Activated CD8-positive, alpha-beta memory T cell treated with anti-CD3 and anti-CD28 coated beads, Interleukin-2, amount 10 ng/mL, durations not matched to agents 7 days and 5 days (primary cell): ENCODE measurements at places on chromosomes 11 and 22. TPM values are rescaled to one million over a fixed set of nuclear protein-coding genes. Genes with fewer than 3 reads are reported as not detected.

DNA sequence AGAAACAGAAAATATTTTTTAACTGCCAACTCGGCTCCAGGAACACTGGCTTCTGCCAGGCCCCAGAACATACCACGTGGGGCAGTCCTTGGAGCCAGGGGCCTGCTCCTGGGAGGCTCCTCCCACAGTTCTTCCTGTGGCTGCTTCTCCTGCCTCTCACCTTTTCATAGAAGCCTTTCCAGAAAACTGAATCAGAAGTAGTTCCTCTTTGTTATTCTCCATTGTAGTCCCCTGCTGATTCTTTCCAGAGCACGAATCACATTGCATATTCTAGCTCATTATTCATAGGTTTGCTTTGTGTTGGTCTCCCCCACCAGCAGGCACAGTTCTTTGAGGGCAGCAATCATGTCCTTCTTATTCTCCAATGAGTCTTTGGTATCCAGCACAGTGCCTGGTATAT is 106.0 kb downstream of the EFCAB6 start:
- no peak for DNase-seq

Gene MIOX
- total RNA-seq = 0.23 TPM

Gene IL18
- not detected for total RNA-seq

Gene ELP4
- total RNA-seq = 20.7 TPM
